SJCRH30 (cell line): ENCODE measurements at places on chromosomes 13 and 19.

DNA sequence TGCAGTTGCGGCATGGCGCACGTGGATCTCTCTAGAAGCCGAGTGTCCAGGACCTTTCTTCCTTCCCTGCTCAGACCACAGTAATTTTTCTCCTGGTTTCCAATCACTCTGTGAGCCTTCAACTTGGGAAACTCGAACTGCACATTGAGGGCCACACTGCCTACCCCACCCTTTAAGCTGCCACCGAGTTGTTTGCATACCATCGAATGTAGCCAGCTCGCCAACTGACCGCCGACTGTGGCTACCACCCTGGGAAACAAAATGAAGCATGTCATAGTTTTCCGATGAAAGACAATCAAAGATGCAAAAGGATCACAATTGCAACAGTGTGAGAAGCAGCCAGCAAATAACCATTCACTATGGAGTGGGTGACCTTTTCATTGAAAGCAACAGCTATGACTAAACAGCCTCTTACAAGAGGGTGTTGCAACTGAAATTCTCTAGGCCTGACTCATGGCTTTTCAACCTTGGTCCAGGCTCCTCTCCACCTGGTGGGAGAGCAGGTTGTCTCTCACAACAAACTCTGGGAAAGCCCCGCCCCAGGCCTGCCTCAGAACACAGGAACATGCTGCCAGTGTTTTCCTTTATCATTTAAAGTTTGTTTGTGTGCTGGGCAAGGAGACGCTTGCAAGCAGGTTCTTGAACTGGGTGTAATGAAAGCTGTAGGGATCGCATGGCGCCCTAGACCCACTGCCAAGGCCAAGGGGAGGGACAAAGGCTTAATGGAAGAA, 141.7 kb upstream of the SERP2 start:
- no peak for DNase-seq

DNA sequence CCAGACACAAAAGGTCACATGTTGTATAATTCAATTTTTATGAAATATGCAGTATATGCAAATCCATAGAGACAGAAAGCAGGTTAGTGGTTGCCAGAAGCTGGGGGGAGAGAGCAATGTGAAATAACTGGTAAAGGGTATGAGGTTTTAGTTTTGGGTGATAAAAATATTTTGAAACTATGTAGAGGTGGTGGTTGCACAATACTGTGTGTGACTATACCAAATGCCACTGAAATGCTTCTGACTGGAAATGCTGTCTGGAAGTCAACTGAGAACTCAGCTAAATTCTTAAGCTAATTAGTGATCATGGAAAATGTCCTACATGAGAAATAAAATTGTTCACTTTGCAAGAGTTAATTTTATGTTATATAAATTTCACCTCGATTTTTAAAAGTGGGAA, 65.3 kb upstream of the RXFP2 start:
- DNase-seq = no peak

GRCh38 chr13:98853771-98854221, 101.3 kb upstream of the SLC15A1 start:
- DNase-seq = no peak

DNA sequence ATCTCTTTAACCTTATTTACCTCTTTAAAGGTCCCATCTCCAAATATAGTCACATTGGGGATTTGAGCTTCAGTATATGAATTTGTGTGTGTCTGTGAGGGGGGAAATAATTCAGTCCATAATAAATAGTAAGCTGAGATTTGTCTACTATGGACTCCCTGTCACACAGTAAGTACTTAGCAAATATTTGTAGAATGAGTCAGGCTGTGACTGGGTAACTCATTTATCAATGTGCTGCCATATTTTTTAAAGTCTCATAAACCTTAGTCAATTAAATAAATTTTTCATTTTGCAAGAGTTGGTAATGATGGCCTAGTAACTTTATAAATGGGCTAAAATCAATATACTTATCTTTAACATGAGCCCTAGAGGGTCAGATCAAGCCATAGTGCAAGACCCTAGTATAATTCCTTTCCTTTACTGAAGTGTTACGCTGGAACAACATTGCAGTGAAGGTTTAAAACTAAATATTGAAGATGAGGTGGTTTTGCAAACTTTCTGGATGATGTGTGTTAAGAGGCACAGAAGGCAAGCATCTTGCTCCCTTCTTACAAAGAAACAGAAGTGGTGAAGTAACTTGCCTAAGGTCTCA, 305.1 kb downstream of the KCNRG start:
- DNase-seq = no peak

- DNase-seq = no peak
Measured at GRCh38 chr13:99624936-99625540, 123.8 kb downstream of the TM9SF2 start.

- DNase-seq = peak; percentile 45
Measured at GRCh38 chr19:9407827-9408226, 27.5 kb downstream of the ZNF266 start.

DNA sequence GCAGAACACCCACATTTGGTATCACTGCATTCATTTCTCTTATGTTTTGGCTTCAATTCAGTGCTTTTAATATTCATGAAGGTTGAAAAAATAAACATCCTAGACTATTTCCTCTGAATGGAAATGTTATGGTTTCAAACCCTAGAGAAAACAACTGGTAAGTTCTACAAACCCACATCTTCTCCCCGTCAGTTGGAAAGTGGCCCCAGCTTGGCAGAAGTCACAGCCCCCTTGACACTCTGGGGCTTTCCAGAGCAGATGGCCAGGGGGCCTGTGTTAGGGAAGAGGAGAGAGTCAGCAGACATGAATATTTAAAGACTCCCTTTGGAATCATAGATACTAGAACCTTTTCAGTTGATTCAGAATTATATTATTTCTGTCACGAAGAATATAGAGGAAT, 123.9 kb downstream of the SHISA2 start:
- peak; percentile 70 for DNase-seq

DNA sequence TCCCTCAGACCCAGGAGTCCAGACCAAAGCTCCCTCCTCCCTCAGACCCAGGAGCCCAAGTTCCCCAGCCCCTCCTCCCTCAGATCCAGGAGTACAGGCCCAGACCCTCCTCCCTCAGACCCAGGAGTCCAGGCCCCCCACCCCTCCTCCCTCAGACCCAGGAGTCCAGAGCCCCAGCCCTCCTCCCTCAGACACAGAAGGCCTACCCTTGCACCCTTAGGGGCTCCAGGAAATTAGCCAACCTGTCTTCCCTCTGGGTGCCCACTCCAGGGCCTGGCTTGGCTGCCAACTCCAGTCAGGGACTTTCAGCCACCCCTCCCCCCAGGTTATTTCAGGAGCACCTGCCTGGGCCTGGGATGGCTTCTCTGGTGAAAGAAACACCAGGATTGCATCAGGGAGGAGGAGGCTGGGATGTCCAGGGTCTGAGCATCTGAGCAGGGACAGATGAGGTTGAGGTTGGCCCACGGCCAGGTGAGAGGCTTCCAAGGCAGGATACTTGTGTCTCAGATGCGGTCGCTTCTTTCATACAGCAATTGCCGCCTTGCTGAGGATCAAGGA, at the start of gene FGF21:
FGF21 (plus strand) TSS at position 441 of the 558 bp plus-strand sequence. CDS start 713 bp downstream, outside the sequence.
- no peak for DNase-seq

DNA sequence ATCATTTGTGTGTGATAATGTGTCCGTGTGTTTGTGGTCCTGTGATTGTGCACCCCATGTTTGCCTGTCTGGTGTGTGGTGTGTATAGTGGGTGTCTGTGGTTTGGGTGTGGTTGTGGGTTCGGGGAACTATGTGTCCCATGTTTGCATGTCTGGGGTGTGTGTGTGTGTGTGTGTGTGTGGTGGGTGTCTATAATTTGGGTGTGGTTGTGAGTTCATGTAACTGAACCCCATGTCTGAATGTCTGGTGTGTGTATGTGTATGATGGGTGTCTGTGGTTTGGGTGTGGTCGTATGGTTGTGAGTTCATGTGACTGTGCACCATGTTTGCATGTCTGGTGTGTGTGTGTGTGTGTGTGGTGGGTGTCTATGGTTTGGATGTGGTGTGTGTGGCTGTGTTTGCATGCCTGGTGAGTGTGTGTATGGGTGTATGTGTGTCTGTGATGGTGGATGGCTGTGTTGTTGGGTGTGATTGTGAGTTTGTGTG, 11.1 kb upstream of the NFIX start:
- DNase-seq = no peak

GRCh38 chr19:1087813-1088415, 7.3 kb downstream of the POLR2E start:
- DNase-seq = no peak

DNA sequence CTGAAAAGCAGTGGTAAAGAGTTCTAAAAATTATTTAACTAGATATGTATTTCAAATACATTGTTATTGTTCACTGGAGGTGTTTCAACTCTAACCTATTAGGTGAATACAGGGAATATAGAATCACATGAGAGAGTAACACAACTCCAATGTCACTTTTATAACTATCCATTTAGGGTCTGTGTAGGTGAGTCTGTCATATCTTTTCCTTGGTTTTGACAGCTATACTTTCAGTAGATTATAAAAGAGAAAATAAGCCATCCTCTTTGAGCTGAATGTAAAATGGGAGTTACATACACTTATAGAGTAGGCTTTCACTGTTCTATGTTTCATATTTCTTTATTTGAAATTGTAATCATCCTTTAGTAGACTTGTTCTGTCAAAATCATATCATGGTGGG, 2321.0 kb downstream of the PCDH9 start:
- DNase-seq = no peak

DNA sequence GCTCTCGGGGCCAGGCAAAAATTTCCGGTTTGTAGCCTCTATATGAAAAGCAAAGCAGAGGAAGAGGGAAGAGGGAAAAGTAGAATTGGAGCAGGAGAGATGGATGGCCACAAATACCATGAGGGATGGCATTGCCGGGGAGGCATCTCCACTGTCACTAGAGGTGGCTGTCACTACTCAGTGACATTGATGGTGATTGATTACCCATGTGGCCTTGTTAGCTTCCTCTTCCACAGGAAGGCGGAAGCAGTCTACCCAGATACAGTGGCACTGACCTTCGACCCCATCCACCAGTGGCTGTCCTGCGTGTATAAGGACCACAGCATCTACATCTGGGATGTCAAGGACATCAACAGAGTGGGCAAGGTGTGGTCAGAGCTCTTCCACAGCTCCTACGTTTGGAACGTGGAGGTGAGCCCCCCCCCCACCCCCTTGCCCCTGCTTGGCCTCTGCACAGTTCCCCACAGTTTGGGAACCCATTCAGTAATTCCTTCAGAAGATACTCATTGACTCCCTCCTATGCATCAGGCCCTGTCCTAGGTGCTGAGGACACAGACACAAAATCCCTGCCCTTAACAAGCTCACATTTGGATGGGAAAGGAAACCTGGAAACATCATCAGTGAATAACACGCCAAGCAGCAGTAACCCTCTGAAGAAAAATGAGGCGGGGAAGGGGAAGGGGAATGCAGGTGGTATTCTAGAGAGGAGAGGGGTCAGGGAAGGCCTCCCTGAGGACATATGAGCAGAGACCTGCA, 18.6 kb downstream of the WDR62 start:
- DNase-seq = no peak
